ENCODE measurements at places on chromosomes 6 and 20.

DNA sequence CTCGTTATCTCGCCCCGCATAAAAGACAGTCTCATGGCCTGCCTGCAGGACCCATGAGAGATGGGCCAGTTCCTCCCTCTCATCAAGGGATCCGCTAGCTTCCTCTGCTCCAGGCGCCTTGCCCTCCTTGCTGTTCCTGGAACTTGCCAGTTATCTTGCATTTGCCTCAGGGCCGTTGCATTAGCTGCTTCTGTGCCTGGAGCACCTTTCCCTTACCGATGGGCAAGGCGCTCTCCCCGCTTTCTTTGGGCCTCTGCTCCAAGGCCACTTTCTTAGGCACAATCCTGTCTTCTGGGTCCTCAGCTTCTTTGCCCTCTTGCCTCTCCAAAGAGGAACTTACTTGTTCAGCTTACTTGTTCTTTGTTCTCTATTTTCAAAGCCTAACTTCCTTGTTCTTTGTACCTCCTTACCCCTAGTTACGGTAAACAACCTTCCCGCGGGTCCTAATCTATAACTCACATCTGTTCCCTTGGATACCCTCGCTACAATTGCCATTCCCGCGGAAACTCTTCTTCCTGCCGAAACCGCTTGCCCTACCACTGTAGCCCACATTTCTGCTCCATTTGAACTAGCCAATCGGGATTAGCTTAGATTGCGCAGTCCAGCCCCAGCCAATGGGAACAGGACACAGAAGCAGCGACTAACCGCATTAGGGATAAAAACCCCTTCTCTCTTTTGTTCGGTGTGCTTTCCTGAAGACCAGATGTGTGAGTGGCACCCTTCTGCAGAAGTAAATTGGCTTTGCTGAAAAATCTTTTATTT is 887 bp upstream of the NSFL1C start:
- no peak for DNase-seq

GRCh38 chr6:157669323-157669722 is 153.7 kb upstream of the SNX9 start:
- no peak for DNase-seq

DNA sequence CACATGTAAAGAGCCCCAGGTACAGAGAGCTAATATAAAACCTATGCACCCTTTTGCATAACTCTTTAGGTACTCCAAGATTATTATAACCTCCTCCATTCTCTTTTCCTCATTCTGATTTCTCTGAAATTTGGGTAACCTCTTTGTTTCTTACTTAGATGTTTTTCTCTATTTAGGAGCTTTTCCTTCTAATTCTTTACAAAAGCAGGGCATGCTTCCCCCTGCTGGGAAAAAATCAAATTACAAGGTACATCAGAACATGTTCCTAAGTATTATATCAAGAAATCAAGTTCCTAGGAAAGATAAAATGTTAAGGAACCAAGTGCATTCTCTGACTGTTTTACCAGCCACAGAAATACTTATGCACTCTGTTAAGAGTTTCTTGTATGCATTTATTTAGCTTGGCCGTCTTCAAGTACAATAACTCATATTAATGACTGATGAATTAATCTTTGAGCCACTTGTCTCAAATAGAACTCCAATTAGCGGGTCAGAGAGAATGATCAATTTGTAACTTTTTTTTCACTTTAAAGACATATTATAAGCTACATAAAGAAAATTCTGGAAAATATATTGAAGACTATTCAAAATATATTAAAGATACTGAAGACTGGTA is 2.1 kb downstream of the KHDRBS2 start:
- DNase-seq, result no peak

DNA sequence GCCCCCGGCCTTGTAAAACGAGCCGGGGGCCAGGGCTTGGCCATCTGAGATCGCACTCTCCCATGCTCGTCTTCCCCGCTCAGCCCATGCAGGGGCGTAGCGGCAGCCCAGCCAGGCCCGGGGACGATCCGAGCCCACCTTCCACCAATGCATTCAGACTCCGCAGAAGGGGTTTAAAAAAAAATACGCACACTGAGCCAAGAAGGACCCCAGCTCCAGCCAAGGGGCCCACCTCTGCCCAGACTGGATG is 320 bp downstream of the GSTA4 start:
- DNase-seq, result no peak

DNA sequence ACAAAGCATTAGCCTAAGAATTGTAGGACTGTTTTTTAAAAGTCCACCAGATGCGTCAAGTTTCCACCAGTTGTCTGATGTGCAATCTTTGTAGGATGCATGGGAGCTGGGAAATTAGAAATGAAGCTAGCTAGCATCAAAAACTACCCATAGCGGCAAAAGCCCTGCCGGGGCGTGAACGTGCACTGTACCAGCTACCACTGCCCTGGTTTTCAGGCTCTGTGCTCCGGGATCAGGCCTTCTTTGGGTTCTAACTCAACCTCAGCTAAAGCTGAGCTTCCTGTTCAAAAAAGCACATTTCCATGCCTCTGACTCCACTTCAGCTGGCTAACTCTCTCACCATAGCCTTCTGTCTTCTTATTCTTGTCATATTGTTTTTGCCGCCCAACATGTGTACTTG is 26.9 kb upstream of the FUCA2 start:
- no peak for DNase-seq

DNA sequence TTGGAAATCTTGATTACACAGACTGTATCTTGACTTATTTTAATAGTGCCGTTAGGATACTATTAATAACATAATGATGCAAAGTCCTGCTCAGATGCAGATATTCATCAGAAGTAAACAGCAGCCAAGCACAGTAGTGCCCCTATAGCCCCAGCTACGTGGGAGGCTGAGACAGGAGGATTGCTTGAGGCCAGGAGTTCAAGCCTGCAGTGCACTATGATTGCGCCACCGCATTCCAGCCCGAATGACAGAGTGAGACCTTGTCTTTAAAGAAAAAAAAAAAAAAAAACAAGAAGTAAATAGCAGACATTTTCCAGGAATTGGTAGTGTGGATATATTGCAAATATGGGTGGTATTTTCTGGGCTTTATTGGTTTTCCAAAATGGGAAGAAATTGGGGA is 61.8 kb downstream of the TULP4 start:
- no peak for DNase-seq

GRCh38 chr6:157981395-157982101 is at the start of gene SYNJ2:
SYNJ2 (plus strand) TSS chr6:157981863; CDS start chr6:157981962, 99 bp downstream.
- DNase-seq, result peak; percentile 90

DNA sequence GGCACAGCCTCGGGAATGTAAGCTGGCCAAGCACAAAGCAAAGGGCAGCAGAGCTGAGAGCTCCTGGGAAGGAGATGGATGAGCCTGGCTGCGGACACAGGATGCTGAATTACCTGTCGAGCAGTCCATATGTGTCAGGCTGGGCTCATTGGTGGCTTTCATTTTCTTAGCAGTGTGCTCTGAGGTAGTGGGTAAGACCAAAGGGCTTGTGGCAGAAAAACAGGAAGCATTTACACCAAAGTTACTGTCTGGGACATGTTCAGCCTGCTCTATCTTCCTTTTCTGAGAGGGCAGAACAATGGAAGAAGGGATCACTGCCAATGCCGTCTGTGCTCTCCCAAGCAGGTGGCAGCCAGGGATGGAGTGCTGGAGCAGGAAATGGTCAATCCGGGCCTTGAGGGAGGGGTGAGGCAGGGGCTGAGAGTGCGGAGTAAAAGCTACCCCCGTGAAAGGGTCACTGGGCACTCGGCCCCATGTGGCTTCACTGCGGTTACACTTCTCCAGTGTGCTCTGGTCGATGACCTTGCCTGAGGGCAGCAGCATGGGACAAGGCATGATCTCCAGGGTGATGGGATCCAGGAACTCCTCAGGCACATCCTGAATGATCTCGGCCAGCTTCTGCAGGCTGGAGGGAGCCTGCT is 36.9 kb upstream of the AVP start:
- DNase-seq, result peak; percentile 84

DNA sequence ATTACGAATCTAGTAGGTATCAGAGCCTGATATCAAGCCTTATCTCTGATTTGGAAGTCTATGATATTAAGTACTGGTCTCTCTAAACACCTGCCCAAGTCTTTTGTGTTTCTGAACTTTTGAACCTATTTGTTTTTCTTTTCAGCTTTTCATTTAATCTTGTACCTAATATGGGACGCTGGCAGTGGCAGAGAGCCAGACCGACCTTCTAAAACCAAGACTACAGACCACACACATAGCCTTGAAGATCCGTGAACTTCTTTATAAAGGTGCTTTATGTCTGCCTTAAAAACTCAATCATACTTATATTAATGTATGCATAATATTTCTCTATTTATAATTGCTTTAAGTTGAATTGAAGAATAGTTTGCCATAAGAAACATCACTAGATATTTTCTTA is 12.6 kb upstream of the PTCHD4 start:
- DNase-seq, result no peak

DNA sequence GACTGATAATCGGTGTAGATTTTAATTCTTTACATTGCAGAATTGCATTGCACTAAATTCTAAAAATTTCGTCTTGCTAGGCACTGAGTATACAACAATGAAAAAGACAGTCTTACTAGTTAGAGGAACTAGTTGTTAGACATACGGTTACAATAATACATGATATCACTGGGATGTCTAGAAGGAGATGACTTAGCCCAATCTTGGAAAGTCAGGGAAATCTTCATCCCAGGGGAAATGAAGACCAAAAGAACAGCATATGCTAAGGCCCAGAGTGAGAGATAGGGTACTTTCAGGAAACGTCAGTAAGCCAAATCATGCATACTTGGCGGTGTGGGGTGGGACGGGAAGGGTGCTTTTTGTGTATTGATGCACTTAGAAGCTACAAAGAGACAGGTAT is 901 bp downstream of the CEP57L1 start:
- DNase-seq, result no peak

GRCh38 chr6:106732376-106732940 is 103.1 kb downstream of the QRSL1 start:
- DNase-seq, result no peak

DNA sequence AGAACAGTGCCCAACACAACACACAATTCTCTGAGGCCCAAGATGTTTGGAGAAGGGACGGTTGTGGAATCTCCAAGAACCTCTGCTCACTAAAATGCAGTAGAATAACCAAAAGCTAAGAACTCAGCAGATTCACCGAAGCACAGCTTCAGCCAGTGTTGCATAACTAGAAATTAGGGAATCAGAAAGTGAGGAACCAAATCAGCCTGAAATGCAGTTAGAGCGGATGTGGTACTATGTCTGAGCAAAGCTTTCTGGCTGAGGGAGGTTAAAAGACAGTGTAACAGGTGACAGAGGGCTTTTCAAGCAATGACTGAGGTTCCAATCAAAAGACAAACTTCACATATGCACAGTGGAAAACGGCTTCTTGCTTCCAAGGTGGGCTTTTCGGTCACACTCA is 197.9 kb upstream of the KCNK16 start:
- DNase-seq, result no peak

DNA sequence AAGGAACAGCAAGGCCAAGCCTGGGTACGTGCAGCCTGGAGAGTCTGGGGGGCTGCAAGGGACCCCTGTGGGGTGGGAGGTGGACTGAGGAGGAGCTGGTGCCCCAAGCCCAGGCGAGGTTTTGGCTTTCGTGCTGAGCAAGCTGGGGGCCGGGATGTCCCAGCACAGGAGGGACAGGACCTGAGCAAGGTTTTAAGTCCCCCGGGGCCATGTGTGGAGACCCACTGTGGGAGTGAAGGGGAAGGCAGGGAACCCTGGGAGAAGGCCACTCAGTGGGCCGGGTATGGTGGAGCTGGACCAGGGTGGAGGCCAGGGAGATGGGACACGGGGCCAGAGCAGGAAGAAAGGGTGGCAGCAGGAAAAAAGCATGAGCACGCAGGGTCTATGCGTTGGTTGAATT is 419.2 kb upstream of the SULF2 start:
- no peak for DNase-seq

DNA sequence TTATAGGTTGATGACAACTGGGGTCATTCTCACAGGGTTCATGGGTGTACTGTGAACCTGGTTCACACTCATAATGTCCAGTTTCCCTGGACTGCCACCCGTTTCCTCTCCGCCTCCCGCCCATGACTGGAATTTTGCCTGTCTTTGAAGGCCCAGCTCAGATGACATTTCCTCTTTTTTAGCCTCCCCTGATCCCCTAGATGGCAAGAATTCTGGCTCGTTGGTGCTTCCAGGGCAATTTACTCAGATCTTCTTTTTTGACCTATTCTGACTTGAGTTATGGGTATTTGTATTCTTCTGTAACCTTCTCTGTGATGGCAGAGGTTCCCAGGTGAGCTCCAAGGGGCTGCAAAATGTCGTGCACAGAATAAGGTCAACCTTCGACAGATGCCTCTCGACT is 5.7 kb upstream of the CITED2 start:
- no peak for DNase-seq

DNA sequence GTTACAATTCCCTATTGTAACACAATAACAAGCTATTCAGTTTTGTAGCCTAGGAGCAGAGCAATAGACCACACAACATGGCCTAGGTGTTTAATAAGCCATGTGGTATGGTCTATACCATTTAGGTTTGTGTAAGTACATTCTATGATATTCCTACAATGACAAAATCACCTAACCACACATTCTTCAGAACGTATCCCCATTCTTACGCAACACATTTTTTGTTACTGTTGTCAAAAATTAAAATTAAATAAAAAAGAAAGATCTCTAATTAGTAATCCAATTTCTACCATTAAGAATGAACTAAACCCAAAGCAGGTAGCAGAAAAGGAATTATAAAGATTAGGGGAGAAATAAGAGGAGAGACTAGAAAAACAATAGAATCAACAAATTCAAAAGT is 44.0 kb downstream of the RANBP9 start:
- DNase-seq, result no peak

Data from CD4-positive, CD25-positive, alpha-beta regulatory T cell (primary cell).